SK-N-DZ (cell line): ENCODE measurements at places on chromosomes 6 and 20.

DNA sequence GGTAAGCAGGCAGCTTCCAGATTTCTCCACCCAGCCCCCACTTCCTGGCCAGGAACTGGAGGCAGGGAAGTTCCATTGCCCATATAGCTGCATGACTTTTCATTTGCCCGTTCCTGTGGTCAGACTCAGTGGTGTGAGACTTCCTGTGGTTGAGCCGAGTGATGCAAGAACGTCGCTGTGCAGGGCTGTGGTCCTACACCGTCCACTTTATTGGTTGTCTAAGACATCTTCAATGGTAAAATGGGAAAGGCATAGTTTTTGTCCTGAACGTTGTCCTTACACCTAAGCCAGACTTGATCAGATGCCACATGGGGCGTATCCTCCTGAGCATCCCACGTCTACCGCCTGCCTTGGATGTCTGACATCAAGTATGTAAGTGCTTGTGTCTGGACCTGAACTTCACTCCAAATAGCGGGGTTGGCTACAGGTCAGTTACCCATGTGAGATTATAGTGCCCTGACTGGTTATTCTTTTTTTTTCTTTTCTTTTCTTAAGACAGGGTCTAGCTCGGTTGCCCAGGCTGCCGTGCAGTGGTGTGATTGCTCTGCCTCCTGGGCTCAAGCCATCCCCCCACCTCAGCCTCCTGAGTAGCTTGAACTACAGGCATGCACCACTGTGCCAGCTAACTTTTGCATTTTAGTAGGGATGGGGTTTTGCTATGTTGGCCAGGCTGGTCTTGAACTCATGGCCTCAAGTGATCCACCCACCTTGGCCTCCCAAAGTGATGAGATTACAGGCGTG, 25.9 kb upstream of the GTSF1L start:
- no peak for DNase-seq

DNA sequence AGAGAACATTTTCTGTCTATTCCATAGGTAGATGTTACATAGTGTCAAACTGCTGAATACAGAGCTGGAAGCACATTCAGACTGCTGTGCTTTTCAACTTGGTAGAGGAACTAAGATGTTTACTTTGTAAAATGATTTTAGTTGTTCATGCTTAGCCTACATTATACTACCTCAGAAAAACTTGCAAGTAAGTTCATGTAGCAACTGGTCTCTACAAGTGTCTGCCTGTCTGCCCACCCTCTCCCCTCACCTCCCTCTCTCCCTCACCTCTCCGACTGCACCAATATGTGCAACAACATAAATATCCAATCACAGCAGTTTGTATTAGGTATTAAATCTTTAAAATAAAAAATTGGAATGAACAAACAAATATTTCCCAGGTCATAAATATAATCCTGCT, 25.3 kb downstream of the ELOVL4 start:
- DNase-seq, result no peak

GRCh38 chr6:111710439-111710838, 104.8 kb upstream of the TRAF3IP2 start:
- DNase-seq, result no peak

DNA sequence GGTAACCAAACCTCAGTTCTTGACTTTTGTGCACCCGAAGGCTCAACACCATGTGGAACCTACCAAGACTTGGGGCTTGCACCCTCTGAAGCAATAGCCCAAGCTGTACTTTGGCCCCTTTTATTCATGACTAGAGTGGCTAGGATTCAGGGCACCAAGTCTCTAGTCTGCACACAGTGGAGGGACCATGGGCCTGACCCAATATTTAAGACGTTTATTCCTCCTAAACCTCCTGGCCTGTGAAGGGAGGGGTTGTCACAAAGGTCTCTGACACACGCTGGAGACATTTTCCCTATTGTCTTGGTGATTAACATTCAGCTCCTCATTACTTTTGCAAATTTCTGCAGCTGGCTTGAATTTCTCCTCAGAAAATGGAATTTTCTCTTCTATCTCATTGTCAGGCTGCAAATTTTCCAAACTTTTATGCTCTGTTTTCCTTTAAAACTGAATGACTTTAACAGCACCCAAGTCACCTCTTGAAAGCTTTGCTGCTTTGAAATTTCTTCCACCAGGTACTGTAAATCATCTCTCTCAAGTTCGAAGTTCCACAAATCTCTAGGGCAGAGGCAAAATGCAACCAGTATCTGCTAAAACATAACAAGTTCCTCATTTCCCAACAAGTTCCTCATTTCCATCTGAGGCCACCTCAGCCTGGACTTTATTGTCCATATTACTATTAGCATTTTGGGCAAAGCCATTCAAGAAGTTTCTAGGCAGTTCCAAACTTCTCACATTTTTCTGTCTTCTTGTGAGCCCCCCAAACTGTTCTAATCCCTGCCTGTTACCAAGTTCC, 481.4 kb upstream of the BTBD3 start:
- no peak for DNase-seq
